Posterior cingulate gyrus (tissue), 11 donors: ENCODE measurements at places on chromosomes 7 and 10.

DNA sequence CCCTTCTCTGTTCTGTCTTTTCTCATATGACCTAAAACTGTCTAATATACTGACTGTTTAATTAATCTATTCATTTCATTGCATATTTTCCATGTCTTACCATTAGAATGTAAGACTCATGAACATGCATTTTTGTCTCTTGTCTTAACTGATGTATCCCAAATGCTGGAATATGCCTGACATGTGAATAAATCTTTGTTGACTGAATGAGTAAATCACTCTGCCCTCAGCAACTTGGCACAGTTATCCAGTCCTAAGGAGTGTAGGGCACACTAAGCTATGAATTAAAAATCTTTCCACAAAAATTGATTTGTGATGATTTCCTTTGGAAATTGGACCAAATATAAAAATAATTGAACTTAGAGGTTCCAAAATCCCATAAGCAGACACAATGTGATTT lies 111.3 kb downstream of the ETV1 start:
- DNase-seq = no peak

DNA sequence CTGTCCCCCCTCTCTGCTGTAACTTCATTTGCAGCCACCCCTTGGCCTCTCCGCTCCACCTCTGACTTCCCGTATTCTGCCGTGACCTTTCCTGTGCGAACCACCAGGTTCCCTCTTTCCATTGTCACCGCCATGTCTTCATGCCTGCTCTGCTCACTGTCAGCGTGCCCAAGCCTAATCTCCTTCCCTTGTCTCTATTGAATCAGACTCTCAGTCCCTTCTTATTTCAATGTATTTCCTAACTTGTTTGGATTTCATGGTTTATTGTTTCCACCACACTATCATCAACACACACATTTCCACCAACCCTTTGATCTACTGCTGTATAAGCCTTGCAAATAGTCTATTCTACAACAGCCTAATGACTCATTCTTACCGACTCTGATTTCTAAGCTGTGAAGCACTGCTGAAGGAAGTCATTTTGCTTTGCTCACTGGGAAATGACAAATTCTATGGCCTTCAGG lies 30.0 kb upstream of the INHBA start:
- no peak for DNase-seq

GRCh38 chr10:62811159-62811875 lies 4.8 kb downstream of the EGR2 start:
- DNase-seq = no peak

DNA sequence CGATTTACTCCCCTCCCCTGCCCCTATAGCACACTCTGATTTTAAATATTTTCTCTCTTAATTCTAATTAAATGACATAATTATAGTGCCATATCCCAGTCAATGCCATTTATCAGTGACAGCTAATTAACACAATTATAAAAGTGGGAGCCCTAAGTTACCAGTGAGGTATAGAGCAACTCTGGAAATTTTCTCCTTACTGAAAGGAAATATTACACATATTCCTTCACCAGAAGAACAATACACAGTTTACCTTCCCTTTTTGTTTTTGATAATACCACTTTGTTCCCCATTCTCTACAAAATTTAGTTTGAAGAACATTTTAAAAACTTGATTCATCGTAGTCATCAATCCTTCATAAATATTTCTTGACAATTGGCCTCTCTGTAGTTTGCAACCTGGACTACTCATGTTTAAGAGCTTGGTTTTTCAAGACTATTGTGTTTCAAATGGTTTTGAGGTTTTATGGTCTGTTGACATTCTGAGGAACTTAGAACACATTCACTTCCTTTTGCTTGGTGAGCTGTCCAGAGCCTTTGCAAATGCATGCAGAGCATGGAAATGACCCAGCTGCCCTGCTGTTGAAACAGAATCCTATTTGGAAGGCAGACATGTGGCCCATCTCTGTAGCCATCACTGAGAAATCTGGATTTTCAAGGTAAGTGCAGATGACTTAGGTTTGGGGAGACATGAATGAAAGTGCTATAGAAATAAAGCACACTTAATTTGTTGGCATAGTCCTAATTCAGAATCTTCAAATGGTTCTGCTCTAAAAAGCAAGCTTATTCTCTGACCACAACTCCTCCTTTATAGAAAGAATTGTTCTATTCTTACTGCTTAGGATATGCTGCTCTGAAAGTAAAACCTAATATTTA lies at the start of gene GPR141:
GPR141 (plus strand) TSS at position 521 of the 875 bp plus-strand sequence. CDS start 56,628 bp downstream, outside the sequence.
- no peak for DNase-seq

GRCh38 chr7:69723663-69724062 lies 125.4 kb downstream of the AUTS2 start:
- DNase-seq = no peak

- DNase-seq = no peak
Observed at GRCh38 chr7:17680943-17681351, 259.3 kb downstream of the SNX13 start.

GRCh38 chr10:103910442-103911012 lies 7.5 kb downstream of the STN1 start:
- no peak for DNase-seq

DNA sequence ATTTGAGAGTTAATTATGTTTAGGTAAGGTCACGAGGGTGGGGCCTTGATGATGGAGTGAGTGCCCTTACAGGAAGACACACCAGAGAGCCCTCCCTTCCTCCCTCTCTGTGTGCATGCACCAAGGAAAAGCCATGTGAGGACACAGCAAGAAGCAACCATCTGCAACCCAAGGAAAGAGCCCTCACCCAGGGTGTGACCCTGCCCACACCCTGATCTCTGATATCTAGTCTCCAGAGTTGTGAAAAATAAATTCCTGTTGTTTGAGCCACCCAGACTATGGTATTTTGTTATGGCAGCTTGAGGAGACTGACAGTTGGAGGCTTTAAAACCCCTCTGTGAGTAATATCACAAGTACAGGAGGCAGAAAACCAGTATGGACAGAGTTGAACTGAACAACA lies 15.0 kb upstream of the MCM10 start:
- DNase-seq = no peak

DNA sequence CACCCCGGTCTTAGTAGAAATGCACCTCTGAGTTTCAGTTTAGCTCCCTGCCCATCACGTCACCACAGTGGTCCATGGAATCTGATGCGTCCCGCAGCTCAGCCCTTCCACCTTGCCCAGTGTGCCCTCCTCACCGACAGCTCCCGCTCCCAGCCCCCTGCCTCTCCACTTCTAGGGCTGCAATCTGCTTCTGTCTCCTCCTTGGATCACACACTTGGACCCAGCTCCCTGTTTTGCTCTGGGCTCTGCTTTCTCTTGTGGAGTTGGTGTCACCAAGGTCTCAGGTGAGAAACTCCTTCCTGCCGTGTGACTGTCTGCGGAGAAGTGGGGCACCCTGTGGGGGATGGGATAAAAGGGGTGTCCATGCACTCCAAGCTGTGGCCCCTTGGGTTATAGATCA lies 37.9 kb downstream of the GPR26 start:
- DNase-seq = no peak

DNA sequence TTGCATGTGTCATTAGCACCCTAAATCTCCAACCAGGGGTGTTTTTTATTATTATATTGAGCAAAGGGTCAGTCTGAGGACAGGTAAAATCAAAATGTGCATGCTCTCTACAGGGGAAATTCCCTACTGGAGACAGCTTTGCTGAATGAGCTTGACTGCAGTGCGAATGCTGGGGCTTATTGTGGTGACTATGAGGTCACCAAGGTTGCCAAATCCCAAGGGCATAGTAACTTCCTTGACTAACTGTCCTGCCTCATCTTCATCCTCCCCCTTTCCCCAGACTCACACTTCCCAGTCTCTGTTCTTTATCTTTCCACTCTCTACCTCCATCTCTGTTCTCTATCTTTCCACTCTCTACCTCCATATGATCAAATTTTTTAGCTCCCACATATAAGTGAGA lies 22.9 kb upstream of the AOC1 start:
- no peak for DNase-seq

- no peak for DNase-seq
Observed at GRCh38 chr7:45390731-45391130, 183.4 kb upstream of the ADCY1 start.

- DNase-seq = no peak
Observed at GRCh38 chr7:49001610-49002033, 77.3 kb downstream of the CDC14C start.

GRCh38 chr7:88147341-88147740 lies 72.5 kb downstream of the SRI start:
- no peak for DNase-seq

GRCh38 chr7:78720066-78720465 lies 733.4 kb downstream of the MAGI2 start:
- no peak for DNase-seq

GRCh38 chr7:22823142-22823497 lies 471 bp upstream of the TOMM7 start:
- no peak for DNase-seq

DNA sequence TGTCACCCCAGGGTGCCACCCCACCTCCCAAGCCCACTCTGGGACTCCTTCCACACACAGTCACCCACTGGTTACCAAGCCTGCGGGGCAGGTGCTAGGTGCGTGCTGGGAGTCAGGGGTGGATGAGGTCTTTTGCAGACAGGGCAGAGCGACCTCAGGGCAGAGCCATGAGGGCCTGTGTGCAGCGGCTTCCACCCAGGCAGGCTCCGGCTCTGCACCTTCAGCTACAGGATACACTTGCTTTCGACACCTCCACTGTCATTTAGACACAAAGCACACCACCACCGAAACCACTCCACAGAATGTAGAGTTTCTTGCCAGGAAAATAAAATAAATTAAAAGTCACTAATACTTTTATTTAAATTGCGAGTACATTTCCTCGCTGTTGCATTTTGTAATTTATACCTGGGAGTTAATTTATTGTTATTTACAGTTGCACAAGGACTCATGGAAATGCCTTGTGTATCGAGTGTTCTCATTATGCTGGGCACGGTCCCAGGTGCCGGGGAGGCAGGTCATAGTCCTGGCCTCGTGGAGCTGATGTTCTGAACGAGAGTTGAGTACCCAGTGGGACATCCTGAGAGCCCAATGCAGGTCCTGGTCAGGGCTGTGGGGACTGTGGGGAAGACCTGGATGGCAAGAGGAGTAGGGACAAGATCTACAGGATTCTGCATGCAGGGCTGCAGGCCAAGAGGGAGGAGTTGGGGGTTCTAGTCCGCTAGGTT lies 127.8 kb downstream of the CUX1 start:
- no peak for DNase-seq

GRCh38 chr7:22632674-22633073 lies 94.3 kb upstream of the IL6 start:
- no peak for DNase-seq

DNA sequence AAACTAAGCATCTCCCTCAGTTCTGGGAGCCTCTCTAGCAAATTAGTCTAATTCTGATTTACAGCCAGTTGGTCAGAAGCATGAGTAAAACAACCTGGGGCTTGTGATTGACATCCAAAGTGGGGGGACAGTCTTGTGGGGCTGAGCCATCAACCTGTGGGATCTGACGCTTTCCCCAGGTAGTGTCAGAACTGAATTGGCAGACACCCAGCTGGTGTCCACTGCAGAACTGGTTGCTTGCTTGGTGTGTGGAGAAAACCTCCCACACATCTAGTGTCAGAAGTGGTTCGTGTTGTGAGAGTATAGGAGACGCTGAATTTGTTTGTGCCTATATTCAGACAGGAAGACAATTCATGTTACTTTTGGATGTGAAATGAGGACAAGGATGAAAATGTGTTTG lies 92.2 kb upstream of the PDCD4 start:
- no peak for DNase-seq

GRCh38 chr10:98351831-98352402 lies 63.1 kb downstream of the PYROXD2 start:
- DNase-seq = no peak

DNA sequence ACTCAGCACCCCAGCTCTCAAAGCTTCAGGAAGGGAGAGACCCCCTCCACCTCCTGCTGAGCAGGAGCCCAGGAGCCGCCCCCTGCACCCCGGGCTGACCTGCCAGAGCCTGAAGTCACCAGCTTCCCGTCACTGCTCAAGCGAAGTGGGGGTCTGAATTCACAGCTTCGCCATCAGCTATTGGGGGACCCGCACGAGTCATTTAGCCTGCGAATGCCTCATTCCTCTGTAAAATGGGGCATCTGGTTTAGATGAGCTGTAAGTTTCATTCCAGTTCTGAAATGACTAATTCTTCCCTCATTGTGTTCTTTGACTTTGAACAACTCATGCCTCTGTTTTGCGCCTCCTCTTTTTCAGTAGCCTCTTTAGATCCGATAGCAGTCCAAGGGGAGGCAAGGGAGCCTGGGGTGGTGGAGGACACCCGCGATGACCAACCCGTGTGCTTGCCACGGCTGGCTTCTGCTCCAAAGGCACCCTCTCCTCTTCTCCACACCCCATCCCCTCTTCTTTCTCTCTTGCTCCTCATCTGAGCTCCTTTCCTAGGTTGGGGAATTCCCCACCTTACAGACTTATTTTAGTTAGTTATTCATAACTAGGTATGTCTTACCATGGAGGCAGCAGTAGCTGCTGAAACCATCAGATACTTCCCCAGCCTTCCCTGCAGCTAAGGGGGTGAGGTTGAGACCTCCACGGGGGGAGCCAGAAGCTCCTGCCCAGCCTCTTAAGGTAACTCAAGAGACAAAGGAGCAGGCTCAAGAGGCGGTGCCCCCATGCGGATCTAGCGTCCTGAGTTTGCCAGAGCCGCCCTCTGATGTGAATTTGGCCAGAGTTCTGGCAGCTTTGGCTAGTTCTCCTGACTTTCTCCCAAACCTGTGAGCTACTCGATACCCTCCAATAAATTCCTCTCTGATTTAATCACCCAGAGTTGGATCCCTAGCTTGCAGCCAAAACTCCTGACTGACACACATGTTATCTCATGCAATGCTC lies 47.7 kb downstream of the RBM17 start:
- DNase-seq = peak; percentile 50
